ENCODE measurements at places on chromosomes 6 and 20.

DNA sequence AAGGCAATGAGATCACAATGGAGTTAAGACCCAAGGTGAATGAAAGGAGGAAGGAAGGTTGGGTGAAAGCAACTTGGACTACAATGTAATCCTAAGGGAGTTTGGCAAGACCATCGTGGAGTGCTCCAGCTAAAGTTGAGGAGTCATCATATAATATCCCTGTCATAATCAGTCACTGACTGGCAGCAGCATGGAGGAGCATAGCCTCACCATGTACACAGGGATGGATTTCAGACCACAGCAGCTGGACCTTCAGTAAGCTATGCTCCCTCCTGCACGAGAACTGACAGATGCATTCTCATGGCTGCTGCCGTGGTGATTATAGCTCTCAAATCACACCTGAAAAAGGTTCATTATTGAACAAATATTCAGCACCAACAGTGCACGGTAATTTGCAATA, 43.0 kb downstream of the GOPC start:
- no peak for DNase-seq

- DNase-seq, result no peak
Measured at GRCh38 chr6:150373260-150373701, 4.5 kb downstream of the IYD start.

DNA sequence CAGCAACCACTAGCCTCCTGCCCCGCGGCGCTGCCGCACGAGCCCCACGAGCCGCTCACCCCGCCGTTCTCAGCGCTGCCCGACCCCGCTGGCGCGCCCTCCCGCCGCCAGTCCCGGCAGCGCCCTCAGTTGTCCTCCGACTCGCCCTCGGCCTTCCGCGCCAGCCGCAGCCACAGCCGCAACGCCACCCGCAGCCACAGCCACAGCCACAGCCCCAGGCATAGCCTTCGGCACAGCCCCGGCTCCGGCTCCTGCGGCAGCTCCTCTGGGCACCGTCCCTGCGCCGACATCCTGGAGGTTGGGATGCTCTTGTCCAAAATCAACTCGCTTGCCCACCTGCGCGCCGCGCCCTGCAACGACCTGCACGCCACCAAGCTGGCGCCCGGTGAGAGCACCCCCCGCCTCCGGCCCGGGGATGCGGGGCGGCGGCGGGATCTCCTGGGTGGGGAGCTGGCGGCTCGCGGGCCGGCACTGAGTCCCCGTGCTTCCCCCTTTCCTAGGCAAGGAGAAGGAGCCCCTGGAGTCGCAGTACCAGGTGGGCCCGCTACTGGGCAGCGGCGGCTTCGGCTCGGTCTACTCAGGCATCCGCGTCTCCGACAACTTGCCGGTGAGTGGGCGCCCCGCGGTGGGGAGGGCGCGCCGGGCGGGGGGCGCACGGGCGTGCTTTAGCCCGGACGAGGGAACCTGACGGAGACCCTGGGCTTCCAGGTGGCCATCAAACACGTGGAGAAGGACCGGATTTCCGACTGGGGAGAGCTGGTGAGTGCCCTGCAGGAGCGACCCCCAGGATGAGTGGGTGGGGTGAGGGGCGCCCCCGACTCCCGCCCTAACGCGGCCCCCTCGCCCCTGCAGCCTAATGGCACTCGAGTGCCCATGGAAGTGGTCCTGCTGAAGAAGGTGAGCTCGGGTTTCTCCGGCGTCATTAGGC, 585 bp downstream of the PIM1 start:
- DNase-seq, result no peak

GRCh38 chr20:49470922-49471321, 11.5 kb downstream of the KCNB1 start:
- no peak for DNase-seq

- DNase-seq, result no peak
Measured at GRCh38 chr6:4363656-4364055, 228.3 kb upstream of the ECI2 start.

DNA sequence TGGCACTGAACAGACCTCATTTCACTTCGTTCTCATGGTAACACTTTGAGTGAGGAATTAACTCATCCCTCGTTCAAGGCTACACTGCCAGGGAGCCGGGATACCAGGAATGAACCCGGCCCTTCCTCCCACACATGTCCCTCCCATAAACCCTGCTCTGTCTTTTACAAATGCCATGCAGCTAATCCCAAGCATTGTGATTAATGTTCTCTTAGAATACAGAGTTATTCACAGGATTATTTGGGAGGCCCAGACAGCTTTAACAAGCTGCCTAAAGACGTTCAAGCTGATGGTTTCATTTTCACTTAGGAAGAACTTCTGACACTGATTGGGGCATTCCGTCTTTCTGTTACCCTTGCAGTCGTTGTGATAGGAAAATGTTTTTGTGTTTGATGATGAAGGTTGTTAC, 42.5 kb upstream of the CD83 start:
- no peak for DNase-seq

GRCh38 chr6:143958839-143959399, 49.1 kb downstream of the PLAGL1 start:
- DNase-seq, result no peak

DNA sequence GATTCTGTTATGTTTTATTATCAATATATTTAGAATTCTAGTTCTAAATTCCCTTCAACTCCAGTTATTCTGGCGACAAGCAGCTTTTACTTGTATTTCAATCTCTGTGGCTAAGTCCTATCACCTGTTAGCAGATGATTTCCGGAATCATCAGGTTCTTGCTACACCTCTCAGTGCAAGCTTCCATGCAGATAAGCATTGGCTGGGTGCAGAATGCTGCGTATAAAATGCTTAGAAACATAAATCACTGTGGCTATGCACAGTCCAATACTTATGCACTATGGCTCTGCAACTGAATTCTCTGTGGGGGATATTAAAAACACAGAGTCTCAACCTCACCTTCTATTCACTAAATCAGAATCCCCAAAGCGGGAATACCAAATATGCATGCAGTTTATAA, 720.0 kb downstream of the EYS start:
- no peak for DNase-seq

DNA sequence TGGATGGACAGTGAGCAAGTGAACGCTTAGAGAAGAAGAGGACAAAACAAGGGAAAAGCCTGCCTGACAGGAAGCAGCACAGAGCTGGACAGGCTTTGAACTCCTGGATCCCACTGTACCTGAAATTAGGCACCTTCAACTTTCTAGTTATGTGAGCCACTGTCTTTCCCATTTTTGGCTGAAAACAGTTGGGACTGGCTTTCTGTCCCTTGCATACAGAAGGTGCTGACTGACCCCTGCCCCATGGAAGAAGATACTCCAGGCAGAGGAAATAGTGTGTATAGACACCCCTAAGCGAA, 122.8 kb downstream of the CEBPB start:
- DNase-seq, result no peak

- DNase-seq, result no peak
Measured at GRCh38 chr20:50256577-50256976, 65.9 kb downstream of the CEBPB start.

GRCh38 chr6:91719414-91719813, 1132.5 kb upstream of the MAP3K7 start:
- no peak for DNase-seq

DNA sequence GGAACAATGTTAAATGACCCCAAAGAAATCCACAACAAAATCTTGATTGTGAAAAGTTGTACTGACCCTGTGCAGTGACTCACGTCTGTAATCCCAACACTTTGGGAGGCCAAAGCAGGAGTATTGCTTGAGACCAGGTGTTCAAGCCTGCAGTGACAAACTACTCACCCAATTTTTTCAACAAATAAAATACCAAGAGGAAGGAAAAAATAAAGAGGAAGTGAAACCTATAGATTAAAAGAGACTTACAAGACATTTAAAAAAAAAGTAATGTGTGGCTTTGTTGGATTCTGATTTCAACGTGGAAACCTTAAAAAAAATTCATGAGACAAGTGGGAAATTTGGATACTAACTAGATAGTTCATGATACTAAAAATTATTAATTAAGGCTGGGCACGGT, 31.9 kb downstream of the GINS1 start:
- DNase-seq, result no peak

DNA sequence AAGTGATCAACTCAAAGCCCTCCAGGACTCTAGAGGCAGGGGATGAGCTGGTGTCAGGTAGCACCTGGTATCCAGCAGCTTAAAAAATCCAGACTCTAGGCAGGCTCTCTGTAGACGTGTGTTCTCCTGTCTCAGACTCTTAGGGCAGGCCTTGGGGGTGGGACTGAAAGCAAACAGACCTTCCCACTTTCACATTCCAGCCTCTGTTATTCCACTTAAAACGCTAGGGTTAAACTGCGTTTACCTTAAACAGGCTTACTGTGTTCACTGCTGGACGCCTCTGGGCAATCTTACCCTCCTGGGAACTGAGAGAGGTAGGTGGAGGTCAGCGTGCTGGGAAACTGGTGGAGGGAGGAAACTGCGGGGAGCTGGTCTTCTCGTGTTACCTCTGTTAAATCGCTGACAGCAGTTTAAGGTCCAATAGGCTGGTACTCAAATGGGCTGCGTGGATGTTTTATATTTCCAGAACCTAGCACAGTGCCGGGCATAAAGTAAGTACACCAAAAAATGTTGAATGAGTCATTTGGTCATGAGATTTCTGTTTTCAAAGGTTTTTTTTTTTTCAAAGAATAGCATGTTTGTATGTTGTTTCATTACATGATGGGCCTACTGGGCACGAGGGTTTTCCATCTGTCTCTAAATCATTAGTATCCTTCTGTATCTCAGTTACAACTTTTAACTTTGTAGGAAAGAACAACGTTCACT, at the start of gene GCNT2:
TSS of gene GCNT2 (plus strand) at position 248 of the 705 bp plus-strand sequence. CDS start 7,561 bp downstream, outside the sequence.
- DNase-seq, result no peak

DNA sequence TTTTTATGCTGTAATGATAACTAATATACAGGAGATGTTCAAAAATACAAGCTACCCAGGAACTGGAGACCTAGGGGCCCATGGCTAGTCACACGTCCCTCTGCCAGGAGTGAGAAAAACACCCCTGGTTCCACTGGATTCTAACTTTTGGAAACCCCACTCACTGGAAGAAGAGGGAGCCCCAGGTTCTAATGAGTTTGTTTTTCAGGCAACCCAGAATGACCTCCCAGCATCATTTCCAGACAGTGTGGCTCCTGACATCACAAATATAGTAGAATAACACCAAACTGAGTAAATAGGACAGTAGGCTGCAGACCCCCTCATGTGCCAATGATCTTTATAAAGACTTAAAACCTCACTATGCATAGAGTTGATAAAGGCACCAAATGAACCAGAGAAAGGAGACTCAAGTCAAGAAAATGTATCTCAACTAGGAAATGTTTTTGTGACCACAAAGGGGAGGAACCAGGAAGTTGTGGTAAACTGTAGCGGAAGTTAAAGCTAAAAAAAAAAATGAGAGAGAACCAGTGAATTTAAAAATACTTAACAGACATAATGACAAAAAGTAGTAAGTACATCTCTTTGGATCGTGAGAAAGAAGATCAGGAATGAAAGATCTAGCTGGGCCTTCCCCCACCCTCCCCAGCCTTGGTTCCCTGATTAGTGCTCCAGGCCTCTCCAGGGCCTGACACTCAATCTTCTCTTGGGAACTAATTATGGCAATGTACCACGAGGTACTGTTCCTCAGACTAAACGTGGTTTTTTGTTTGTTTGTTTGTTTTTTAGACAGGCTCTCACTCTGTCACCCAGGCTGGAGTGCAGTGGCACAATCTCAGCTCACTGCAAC, 19.8 kb downstream of the HLA-E start:
- DNase-seq, result no peak

GRCh38 chr20:38926934-38927616, 858 bp downstream of the FAM83D start:
- DNase-seq, result no peak

DNA sequence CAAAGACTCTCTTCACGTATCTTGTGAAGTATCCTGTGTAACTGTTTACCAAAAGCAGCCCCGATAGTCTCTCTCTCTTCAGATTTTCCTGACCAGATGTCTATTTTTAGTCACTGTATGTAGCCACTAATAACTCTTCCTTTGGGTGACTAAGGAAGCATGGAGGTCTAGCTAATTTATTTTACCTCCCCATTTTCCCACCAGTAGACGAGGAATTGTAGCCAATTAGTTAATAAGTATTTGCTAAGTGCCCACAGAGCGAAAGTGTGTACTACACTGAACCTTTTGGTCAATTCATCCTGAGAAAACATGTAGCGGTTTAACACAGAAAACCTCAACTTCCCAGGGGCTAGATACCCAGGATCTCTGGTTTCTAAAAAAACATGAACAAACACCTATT, 180.6 kb downstream of the TBX18 start:
- no peak for DNase-seq

- no peak for DNase-seq
Measured at GRCh38 chr6:134938896-134939295, 11.0 kb downstream of the ALDH8A1 start.

DNA sequence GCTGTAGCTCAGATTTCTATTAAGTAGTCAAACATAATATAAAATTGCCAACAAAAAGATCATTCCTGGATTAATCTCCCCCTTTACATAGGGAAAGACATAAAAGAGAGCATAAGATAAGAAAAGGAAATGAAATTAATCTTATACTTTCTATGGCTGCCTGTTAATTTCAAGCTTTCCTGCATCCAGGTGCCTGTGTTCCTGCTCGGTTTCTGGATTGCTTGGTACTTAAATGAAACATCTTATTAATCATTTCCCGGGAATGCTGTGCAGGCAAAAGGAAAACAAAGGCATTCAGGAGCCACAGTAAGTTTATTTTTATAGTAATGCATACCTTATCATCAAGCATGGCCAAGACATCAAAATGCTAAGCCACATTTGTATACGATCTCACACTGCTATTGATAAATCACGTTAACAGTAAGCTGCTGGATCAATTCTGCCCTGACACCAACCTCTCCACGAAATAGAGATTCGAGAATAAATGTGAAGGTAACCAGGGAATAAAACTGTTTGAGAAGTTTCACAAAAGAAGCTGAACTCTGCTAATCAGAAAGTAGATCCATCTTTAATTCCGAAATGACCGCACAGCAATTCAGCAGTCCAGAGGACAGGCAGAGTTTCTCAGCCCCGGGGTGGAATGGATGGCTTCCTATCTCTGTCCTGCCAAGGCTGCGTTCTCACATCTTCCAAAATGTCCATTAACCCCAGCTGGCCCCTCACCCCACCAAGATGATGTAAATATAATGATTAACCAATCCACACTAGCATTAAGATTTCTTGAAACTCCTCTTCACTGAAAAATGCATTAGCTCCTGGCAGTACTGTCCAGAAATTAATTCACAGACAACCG, 32.6 kb upstream of the APCDD1L start:
- DNase-seq, result no peak

DNA sequence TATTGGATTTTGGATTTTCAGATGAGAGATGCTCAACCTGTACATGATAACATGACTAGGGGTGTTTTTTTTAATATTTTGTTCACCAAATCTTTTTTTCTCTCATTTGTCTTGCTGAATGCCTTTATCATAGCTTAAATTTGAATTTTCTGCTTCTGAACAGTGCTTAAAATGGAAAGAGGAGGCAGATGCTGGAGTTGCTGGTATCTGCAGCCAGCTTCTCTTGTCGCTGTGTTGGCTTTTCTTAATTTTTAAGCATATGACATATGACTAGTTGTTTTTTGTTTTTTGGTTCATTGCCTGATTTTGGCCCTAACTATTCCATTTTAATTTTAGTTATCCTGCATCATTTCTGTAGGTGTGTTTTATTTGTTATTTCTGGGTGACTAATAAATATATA, 196.1 kb downstream of the PLCB1 start:
- DNase-seq, result no peak

GRCh38 chr6:75430631-75431325, 62.8 kb downstream of the FILIP1 start:
- no peak for DNase-seq

GRCh38 chr6:133693565-133693964, 195.3 kb upstream of the TCF21 start:
- no peak for DNase-seq

- DNase-seq, result no peak
Measured at GRCh38 chr20:1434571-1435336, 31.9 kb downstream of the NSFL1C start.
